ENCODE measurements at places on chromosomes 12 and 14.

GRCh38 chr12:115109863-115110262 is 425.9 kb upstream of the TBX3 start:
- no peak for DNase-seq

GRCh38 chr12:98229540-98229924 is 285.9 kb upstream of the TMPO start:
- no peak for DNase-seq

- DNase-seq: no peak
Measured at GRCh38 chr12:63382930-63383329, 231.9 kb upstream of the AVPR1A start.

DNA sequence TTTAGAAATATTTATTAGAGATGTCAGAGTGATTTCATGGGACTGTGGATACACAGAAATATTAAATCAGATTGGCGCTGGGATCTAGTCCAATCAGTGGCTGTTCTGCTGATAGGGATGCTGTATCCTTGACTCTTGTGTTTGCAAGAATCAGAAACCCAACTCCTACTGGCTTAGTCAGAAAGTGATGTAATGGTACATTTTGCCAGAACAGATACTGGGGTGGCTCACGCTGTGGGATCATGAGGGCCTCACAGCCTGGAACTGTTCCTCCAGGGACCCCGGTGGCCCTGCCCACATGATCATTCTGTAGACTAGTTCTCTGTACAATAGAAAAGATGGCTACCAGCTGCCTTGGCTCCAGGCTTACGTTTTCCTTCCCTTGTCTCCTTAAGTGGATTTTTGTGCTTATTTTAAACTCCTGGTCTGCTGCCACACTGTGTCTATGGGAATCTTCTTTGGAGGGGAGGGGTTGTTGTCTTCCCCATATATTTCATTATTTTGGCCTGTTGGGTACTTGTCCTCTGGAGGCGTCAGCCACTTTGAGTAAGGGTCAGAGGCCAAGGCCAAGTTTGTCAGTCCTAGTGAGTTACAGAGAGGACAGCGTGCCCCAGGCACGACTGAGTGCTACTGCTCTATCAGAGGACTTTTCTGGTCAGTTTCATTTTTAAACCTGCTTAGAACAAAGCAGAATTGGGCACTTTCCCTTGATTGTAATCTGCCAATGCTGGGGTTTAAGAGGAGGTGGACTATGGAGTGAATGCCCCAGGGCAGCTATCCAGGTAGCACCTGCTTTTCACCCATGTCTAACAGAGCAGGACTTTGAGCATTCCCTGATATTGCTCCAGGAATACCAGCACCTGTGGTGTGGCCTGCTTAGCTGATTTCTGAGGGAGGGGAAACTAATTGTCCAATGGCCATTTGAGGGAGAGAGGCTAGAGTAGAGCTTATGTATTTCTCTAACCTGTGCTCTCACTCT is 164.3 kb downstream of the SLC5A8 start:
- DNase-seq: no peak

- DNase-seq: no peak
Measured at GRCh38 chr12:45863332-45863731, 127.0 kb downstream of the SCAF11 start.

GRCh38 chr12:104313568-104314241 is 10.2 kb downstream of the EID3 start:
- no peak for DNase-seq

DNA sequence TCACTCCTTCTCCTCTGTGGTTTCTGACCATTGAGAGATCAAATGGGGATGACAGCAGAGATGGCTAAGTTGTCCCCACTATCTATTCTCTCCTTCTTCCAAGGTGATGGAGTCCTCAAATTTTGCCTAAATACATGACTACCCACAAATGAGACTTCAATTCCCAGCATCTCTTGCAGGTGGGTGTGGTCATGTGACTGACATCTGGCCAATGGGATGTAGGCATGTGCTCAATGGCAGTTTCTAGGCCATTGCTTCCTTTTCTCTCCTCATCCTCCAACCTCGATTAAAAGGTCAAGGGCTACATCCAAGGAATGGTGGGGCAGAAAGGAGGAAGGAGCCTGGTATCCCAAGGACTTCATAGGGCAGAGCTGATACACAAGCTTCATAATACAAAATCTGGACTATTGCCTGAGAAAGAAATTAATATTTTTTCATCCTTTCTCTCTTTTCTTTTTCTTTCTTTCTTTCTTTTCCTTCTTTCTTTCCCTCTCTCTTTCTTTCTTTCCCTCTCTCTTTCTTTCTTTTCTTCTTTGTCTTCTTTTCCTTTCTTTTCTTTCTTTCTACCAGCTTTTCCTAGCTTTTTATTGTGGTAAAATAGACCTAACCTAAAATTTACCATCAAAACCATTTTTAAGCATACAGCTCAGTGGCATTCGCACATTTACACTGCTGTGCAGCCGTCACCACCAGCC is 100.9 kb upstream of the PRB2 start:
- no peak for DNase-seq

GRCh38 chr12:5908251-5908650 is 36.8 kb downstream of the ANO2 start:
- DNase-seq: no peak

GRCh38 chr12:114774197-114774596 is 90.2 kb upstream of the TBX3 start:
- DNase-seq: no peak

DNA sequence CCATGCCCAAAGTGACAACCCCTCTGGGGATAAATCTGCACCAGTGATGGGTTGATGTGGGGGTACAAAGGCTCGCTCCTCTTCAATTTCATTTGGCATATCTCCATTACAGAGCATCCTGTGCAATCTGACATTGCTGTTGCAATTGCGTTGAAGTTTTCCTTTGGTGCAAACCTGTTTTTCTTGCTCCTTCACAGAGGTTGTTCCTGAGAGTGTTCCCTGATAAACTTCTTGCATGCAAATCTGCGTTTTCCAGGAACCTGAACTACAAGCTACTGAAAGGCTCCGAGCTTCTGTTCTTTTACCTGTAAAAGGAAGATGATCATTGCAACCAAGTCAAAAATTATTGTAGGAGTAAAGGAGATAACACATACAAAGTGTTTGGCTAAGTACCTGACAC is 26.1 kb downstream of the SERPINA11 start:
- DNase-seq: no peak

- DNase-seq: no peak
Measured at GRCh38 chr12:105911966-105912365, 226.8 kb downstream of the NUAK1 start.

DNA sequence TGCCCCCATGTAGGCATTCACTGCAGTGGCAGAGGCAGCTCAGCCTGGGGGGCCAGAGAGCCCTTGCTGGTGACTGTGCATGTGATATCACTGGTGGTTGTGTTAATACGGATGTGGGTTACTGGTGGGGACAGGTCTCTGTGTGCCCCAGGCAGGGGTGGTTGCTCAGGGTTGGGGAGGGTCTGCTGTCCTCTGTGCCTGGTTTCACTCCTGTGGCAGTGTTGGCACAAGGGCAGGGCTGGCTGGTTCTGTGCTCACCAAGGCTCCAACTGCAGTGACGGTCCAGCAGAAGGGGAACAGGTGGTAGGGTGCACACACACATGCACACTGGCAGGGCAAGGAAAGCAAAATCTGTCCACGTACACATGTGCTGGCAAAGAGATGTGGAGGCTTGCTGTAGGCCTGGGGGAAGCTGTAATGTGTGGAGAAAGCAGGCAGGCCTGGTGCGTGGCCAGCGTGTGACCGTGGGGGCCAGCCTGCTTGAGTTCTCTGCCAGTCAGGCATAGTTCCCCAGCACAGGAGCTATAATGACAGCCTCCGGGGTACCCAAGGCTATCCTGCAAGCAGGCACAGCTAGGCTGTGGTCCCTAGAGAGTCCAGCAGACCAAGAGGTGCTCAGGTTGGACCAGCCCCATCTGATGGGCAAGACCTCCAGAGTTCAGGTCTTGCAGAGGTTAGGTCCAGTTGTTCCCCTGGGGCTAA is 254.6 kb downstream of the FBXL14 start:
- no peak for DNase-seq

- DNase-seq: no peak
Measured at GRCh38 chr12:47801170-47801903, 18.4 kb downstream of the HDAC7 start.

- DNase-seq: no peak
Measured at GRCh38 chr14:65062096-65063075, 39.9 kb downstream of the MAX start.

GRCh38 chr14:64974563-64974962 is 2.4 kb upstream of the RAB15 start:
- no peak for DNase-seq

GRCh38 chr12:58833853-58834252 is 86.5 kb downstream of the LRIG3 start:
- no peak for DNase-seq

DNA sequence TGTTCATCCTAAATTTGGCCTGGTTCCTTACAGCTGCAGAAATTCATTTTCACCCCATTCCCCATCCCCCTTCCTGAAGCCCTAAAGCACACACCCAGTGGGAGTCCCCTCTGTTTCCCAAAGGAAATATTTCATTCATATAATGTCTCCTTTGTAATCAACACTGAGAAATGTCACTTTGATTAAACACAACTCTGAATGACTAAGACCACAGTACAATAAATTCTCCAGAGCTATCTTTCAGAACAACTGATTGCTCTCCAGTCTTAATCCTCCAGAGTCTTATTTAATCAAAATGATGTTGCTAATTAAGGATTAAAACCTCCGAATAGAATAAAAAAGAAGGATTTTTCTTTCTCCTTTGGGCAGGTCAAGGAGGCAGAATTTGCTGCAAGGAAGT is 6.4 kb downstream of the SLC15A5 start:
- DNase-seq: no peak

Data from memory B cell (primary cell).